Daoy (cell line): ENCODE measurements at places on chromosomes 1 and 21. TPM values are rescaled to one million over a fixed set of nuclear protein-coding genes. Genes with fewer than 3 reads are reported as not detected.

GRCh38 chr1:24201941-24202440, 14.9 kb upstream of the IFNLR1 start:
- DNase-seq, result peak; percentile 90

GRCh38 chr1:237702161-237702560, 188.6 kb downstream of the ZP4 start:
- no peak for DNase-seq

Gene PLPPR4
- total RNA-seq, result 0.21 and 0.63 TPM in 2 replicates

Gene PRRX1
- total RNA-seq, result 2.7 and 4.1 TPM in 2 replicates

Gene DENND4B
- total RNA-seq, result 6.5 and 6.6 TPM in 2 replicates

Gene FCRL1
- total RNA-seq, result not detected in 2 replicates
